Forelimb muscle (tissue), 1 donor: ENCODE measurements at places on chromosomes 7 and 10.
A peak's percentile ranks its signal among the peaks of the same experiment; 100 is the strongest.

GRCh38 chr10:51748959-51749358 lies 49.6 kb upstream of the CSTF2T start:
- DNase-seq: no peak

GRCh38 chr7:96059075-96059474 lies 262.8 kb downstream of the SLC25A13 start:
- no peak for DNase-seq

- DNase-seq: no peak
Observed at GRCh38 chr7:39407137-39407536, 159.1 kb upstream of the YAE1 start.

DNA sequence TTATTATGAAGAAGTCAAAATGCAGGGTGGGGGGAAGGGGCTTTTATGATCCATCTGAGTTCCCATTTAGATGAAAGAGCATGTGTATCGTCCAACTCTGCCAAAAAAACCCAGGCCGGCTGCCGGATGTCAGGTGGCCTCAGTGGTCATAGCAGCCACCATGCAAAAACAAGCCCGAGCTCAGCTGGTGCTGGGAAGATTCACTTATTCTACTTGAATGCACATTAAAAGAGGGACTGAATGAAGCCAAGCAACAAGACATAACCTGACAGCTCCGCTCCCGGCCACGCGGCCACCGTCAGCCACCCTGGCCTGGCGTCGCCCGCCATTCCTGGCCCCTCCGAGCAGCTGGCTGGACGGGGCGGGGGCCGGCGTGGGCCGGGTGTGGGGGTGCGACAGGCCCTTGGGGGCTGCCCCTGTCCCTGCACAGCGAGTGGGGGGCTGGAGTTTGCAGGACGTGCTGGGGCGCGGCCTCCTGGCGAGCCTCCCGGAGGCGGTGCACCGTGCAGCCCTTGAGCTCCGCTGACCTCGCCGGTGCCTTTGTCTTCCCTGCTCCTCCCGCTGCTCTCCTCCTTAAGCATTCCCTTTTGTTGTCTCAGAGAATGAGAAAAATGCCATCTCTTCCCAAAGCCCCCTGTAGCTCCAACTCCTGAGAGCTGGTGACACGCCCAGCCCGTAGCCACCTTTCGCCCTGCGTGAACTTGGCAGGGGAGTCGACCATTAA lies 67.8 kb downstream of the EBF3 start:
- no peak for DNase-seq

DNA sequence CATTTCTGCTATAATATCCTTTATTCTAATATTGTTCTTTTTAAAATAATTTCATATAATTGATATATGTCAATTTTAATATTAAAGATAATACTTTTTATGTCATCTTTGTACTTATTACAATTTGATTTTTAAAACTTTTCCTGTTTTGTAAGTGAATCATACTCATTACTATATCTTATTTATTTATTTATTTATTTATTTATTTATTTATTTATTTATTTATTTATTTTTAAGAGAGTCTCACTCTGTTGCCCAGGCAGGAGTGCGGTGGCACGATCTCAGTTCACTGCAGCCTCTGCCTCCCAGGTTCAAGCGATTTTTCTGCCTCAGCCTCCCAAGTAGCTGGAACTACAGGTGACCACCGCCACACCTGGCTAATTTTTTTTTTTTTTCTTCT lies 215.3 kb downstream of the SUGCT start:
- no peak for DNase-seq

DNA sequence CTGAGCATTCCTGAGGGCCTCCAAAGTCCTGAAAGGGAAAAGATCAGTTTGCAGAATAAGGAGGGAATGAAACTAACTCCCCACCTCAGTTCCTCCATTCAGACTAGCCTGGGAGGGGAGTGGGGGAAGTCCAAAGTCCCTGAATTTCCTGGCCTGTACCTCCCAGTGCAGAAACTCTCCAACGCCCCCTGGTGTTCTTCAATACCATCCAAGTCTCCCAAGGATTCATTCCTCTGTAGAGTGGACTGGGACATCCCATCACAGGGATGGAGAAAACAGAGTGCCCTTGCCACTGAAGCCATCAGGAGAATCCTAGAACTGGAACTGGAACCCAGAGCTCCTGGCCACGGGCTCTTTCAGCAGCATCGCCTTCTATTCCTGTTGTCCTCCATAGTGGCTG lies 1.6 kb upstream of the COL13A1 start:
- DNase-seq: peak; percentile 11
